ENCODE measurements at places on chromosomes 12 and 14. TPM values are rescaled to one million over a fixed set of nuclear protein-coding genes. Genes with fewer than 3 reads are reported as not detected.

RNU4-1 gene
- under 0.01 TPM for total RNA-seq

INSM2 gene
- total RNA-seq, result not detected

LIN7A gene
- 1.8 TPM for total RNA-seq

ACSM4 gene
- not detected for total RNA-seq

CHGA gene
- total RNA-seq, result not detected

POLE gene
- 11.9 TPM for total RNA-seq

CCND2 gene
- 15.1 TPM for total RNA-seq

ADGRD1 gene
- total RNA-seq, result not detected
